ENCODE measurements at places on chromosomes 5 and 9. TPM values are rescaled to one million over a fixed set of nuclear protein-coding genes. Genes with fewer than 3 reads are reported as not detected.

ADAMTSL1 gene
- total RNA-seq = not detected

FOXD4L6 gene
- not detected for total RNA-seq

S100Z gene
- total RNA-seq = 2.2 TPM

FCHO2 gene
- total RNA-seq = 0.92 TPM

CFAP90 gene
- total RNA-seq = not detected

AIF1L gene
- 1.4 TPM for total RNA-seq

WDR70 gene
- total RNA-seq = 38.3 TPM

NOXA1 gene
- total RNA-seq = 1.1 TPM

OR1Q1 gene
- not detected for total RNA-seq

LECT2 gene
- not detected for total RNA-seq

ACOT12 gene
- total RNA-seq = not detected

CMYA5 gene
- 0.20 TPM for total RNA-seq

GABRB2 gene
- total RNA-seq = not detected

PCDHA3 gene
- total RNA-seq = not detected

GHR gene
- total RNA-seq = not detected

UNC5A gene
- total RNA-seq = not detected

C9orf85 gene
- 11.6 TPM for total RNA-seq

IL5 gene
- total RNA-seq = 0.33 TPM

INSL4 gene
- not detected for total RNA-seq

SCGB3A2 gene
- total RNA-seq = not detected

CHSY3 gene
- total RNA-seq = not detected

RNF183 gene
- total RNA-seq = not detected

DMXL1 gene
- 28.4 TPM for total RNA-seq
